Karpas-422 (cell line): ENCODE measurements at places on chromosomes 4 and X. TPM values are rescaled to one million over a fixed set of nuclear protein-coding genes. Genes with fewer than 3 reads are reported as not detected.

Gene TRIM60
- not detected in 2 replicates for total RNA-seq

Gene MAGEB10
- total RNA-seq = not detected in 2 replicates

Gene TADA2B
- total RNA-seq = 12.8 and 23.4 TPM in 2 replicates

Gene NKX3-2
- total RNA-seq = 0.07 TPM in 1 of 2 replicates, not detected in the other

Gene ZNF157
- total RNA-seq = 0.52 and 0.90 TPM in 2 replicates

Gene LRIT3
- 0.19 TPM in 1 of 2 replicates, not detected in the other for total RNA-seq

Gene ADGRG4
- not detected in 2 replicates for total RNA-seq

Gene RNF128
- not detected in 2 replicates for total RNA-seq

Gene CLDN22
- total RNA-seq = not detected in 2 replicates

Gene SPANXA2
- total RNA-seq = not detected in 2 replicates

Gene NSUN7
- total RNA-seq = not detected in 2 replicates

Gene IL21
- not detected in 2 replicates for total RNA-seq

Gene TRO
- total RNA-seq = not detected in 2 replicates

Gene NLRP2B
- total RNA-seq = not detected in 2 replicates

Gene OPHN1
- not detected in 2 replicates for total RNA-seq

Gene TLL1
- total RNA-seq = not detected in 2 replicates

Gene MAGEC1
- not detected in 2 replicates for total RNA-seq

Gene TEX13D
- total RNA-seq = 0.82 and 2.0 TPM in 2 replicates

Gene TKTL2
- total RNA-seq = not detected in 2 replicates
